ENCODE measurements at places on chromosomes 4 and X.

- no peak for DNase-seq
Measured at GRCh38 chrX:47991263-47992094, 12.3 kb downstream of the ZNF182 start.

GRCh38 chr4:1187182-1187581 is 14.8 kb upstream of the SPON2 start:
- DNase-seq, result no peak

- no peak for DNase-seq
Measured at GRCh38 chr4:1477045-1477840, 71.0 kb upstream of the NKX1-1 start.

GRCh38 chrX:41382714-41383645 is 49.0 kb downstream of the DDX3X start:
- DNase-seq, result no peak

DNA sequence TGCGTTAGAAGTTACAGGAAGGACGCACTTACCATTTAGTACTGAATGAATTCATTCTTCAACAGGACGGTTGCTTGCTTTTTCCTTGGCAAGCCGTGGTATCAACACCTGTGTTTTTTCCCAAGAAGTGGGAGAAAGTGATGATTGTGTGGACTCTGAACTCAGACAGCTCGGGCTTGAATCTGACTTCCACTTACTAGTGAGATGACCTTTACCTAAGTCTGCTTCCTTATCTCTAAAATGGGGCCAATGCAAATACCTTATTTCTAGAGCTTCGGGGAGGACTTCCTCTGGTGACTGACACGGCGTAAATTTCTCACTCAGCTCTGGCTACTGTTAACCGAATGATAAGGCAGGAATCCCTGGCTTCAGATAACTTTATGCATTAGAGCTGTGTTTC is 146.8 kb upstream of the RBPJ start:
- peak; percentile 58 for DNase-seq

DNA sequence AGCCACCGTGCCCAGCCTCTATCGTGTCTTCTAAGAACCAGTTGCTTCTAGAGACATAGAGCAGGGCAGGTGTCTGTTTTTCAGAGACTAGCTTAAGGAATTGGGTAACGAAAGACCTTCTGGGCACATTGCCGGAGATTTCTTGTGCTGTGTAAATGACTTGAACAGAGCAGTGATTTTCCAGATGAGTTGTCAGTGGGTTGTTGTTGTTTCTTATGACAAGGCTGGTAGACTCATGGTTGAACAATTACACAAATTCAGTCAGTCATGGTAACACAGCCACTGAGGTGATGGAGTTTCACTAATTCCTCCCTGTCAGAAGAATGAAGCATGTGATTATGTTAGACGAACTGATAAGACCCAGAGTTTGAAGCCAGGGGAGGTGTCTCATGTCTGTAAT is 20.5 kb upstream of the DDX3X start:
- no peak for DNase-seq

- DNase-seq, result no peak
Measured at GRCh38 chr4:57184378-57185029, 74.3 kb upstream of the IGFBP7 start.

DNA sequence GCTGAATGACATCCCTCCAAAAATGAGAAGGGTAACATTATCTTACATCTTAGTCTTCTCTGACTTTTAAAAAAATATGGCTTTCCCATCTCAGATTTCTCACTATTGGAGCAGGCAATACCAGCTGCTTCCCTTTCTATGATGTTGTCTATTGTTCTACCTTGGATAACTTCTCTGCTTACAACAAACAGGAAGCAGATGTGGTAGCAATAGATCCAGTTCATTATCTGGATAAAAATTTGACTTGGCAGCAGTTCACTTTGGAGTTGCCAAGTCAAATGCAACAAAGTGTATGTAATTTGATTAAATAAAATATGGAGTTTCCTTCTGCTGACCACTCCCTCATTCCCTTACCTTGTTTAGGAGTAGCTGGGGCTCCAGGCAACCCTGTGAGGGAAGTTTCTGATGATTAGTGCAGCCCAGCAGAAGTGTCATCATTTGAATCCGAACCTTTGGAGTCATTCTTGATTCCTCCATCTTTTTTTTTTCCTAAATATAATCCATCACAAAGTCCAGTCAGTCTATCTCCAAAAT is 72.0 kb upstream of the GPRIN3 start:
- DNase-seq, result no peak

GRCh38 chr4:82287720-82288119 is 86.1 kb downstream of the HNRNPD start:
- no peak for DNase-seq

DNA sequence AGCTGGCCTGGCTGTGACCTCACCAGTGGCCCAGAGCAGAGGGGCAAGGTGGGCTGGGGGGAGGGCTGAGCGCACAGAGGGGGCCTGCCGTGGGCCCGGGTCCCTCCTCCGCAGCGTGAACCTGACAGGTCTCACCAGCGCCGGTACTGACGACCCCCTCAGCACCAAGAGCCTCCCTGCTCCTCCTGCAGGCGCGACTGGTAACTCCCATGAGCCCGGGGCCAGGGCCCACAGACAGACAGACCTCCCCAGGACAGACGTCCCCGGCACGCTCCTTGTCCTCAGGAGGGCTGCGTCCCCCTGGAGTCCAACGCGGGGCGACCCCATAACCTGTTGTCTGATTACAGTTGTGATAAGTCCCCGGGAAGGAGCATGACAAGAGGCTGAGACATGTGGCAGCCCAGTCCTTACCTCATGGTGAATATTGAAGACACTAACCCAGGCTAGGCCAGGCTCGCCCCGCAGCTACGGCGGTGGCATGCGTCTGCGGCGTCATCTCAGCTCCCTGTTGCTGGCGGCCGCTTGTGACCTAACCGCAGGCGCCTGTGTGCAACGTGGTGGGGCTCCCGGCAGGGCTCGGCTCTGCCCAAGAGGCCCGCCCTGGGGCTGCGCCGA is 8.5 kb downstream of the AKAP17A start:
- DNase-seq, result no peak

- no peak for DNase-seq
Measured at GRCh38 chr4:67615119-67615518, 56.6 kb downstream of the STAP1 start.

Data from HuH-7.5 (cell line).